Uterus (tissue), 4 donors: ENCODE measurements at places on chromosomes 4 and X. TPM values are rescaled to one million over a fixed set of nuclear protein-coding genes. Genes with fewer than 3 reads are reported as not detected.

DNA sequence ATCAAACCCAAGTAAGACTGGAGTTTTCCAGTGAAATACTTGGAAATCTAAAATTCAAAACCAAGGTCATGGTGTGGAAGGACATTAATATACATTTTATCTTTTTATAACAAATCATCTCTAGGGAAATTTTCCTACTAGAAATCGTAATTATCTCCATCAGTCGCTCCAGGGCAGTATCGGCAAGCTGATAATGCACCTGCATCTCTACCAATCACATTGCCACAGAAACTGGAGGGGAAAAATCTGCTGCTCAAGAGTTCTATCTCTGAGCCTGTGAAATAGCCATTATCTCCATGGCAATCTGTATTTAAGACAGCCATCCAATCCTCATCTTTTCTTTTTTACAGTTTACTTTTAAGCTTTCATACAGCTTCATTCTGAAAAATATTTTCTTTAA is 538.3 kb upstream of the GALNT7 start:
- no peak for DNase-seq

- DNase-seq: no peak
These were observed 1.1 kb downstream of the UBE2D3 start for GRCh38 chr4:102826105-102826889.

DNA sequence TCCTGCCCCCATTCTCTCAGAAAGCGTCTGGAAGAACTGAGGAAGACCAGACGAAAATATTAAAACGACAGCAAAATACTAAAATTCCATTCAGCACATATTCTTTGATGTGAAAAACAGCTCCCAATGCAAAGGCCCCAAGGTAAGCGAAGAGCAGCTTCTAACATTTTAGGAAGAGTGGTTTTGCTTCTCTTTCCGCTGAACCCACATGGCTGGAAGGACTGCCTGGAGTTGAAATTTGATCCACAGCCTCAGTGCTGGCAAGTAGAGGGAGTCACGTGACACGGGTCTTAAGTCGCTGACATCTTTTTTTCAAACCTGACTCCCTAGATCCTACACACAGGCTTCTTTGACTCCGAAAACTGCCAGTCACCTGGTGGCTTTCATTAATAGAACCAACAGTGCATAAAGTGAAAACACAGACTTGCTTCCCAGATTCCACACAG is at the start of gene FAM13A:
FAM13A (minus strand) TSS at position 233 of the 446 bp plus-strand sequence; CDS start at position 12, 221 bp downstream.
- DNase-seq: peak; percentile 92

- no peak for DNase-seq
These were observed 19.7 kb upstream of the ABCG2 start for GRCh38 chr4:88177983-88178625.

- DNase-seq: no peak
These were observed 118.5 kb downstream of the CFAP299 start for GRCh38 chr4:80454040-80454439.

Gene ZDHHC15
- total RNA-seq: 8.6 TPM

Gene MAGEA9B
- total RNA-seq: not detected

GRCh38 chrX:138856881-138857604 is 145.5 kb upstream of the FGF13 start:
- no peak for DNase-seq

DNA sequence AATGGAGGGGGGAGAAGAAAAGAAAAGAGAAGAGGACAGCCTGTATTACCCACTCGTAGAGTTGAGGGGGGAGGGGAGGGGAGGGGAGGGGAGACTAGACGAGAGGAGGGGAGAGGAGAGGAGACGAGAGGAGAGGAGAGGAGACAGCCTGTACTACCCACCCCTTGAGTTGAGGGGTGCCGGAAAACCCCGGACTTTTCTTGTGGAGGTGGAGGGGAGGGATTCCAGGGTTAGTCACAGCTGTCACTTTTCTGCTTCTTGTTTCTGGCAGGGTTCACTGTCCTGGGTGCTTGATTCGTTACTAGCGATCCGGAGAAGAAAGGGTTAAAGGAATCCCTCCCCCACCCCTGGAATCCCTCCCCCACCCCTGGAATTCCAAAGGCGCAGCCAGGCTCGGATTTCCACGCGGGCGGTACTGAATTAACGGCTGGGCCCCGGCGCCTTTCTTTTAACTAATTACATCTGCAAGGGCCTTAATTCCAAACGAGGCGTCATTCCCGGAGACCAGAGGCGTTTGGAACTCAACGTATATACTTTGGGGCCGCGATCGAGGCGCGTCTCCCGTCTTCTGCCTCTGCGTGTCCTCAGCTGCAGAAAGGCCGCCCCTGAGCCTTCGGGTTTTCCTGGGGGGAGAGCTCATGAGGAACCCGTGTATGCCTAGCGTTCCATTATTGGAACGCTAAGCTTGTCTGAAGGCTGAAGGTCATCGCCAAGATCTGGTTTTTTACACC is 20.1 kb upstream of the CSF2RA start:
- DNase-seq: no peak

Gene CSAG1
- not detected for total RNA-seq

DNA sequence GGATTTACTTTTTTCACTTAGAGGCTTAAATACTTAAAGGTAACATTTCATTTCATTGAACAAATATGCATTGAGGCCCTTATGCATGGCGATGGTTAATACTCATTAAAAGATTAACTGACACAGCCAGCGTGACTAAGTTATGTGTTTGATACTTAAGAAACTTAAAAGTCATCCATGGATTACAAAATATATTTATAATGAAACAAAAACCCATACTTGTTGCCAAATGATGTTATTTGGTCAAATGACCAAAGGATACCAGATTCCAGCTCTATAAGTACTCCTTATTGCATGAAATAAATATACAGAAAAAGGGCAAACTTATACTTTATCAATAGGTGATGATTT is 26.7 kb downstream of the ZNF330 start:
- DNase-seq: no peak

DNA sequence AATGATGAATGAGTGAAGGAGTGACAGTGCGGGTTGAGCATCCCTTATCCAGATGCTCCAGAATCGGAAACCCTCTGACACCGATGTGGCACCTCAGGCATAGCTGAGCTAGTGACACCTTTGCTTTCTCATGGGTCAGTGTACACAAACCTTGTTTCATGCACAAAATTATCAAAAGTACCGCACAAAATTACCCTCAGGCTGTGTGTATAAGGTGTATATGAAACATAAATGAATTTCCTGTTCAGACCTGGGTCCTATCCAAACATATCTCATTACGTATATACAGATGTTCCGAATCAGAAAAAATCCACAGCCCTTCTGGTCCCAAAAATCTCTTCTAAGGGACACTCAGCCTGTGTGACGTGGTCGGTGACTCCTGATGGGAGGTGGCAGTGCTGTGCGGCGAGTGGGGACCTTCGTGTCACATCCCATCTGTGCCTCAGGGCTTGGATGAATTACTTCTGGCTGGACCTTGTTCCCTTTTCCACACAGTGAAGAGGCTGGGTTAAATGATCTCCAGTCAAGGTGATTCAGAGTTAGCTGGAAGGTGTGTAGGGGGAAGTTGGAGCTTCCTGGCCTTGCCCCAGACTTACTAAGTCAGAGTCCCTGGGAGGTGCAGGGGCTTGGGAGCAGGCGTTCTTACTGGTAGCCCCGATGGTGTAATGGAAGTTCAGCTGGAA is 18.8 kb downstream of the RGS12 start:
- no peak for DNase-seq

Gene GALNT7
- 7.7 TPM for total RNA-seq

GRCh38 chr4:174375422-174375821 is 91.7 kb downstream of the CEP44 start:
- DNase-seq: no peak

Gene RTL9
- not detected for total RNA-seq

- no peak for DNase-seq
These were observed 9.5 kb downstream of the FRMD7 start for GRCh38 chrX:132118358-132118757.

Gene S100P
- total RNA-seq: 0.26 TPM

GRCh38 chrX:69102612-69103194 is 62.5 kb downstream of the PJA1 start:
- no peak for DNase-seq

Gene ATP1B4
- not detected for total RNA-seq

Gene NAP1L3
- total RNA-seq: 3.5 TPM

GRCh38 chr4:41176340-41176739 is 38.0 kb downstream of the APBB2 start:
- no peak for DNase-seq
